ENCODE measurements at places on chromosomes 6 and 20.

- DNase-seq, result no peak
Observed at GRCh38 chr20:62266340-62266739, 28.0 kb downstream of the OSBPL2 start.

DNA sequence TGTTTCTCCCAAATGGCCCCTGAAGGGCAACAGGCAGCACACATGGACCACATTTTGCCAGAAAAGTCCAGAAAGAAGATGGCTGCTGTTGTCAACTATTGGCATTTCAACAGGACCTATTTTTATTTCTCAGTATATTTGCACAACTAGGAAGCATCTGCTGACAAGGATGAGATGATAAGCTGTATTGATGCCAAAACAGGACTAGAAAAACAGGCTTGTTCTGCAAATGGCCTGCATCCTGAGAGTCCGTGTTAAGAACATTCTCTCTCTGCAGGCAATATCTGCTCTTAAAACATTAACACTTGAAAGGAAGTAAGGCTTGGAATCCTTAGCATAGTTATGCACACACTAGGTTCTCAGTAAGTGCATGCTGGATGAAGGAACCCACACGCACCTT is 283.7 kb downstream of the ESR1 start:
- no peak for DNase-seq

- no peak for DNase-seq
Observed at GRCh38 chr20:12289465-12289864, 371.8 kb downstream of the BTBD3 start.

DNA sequence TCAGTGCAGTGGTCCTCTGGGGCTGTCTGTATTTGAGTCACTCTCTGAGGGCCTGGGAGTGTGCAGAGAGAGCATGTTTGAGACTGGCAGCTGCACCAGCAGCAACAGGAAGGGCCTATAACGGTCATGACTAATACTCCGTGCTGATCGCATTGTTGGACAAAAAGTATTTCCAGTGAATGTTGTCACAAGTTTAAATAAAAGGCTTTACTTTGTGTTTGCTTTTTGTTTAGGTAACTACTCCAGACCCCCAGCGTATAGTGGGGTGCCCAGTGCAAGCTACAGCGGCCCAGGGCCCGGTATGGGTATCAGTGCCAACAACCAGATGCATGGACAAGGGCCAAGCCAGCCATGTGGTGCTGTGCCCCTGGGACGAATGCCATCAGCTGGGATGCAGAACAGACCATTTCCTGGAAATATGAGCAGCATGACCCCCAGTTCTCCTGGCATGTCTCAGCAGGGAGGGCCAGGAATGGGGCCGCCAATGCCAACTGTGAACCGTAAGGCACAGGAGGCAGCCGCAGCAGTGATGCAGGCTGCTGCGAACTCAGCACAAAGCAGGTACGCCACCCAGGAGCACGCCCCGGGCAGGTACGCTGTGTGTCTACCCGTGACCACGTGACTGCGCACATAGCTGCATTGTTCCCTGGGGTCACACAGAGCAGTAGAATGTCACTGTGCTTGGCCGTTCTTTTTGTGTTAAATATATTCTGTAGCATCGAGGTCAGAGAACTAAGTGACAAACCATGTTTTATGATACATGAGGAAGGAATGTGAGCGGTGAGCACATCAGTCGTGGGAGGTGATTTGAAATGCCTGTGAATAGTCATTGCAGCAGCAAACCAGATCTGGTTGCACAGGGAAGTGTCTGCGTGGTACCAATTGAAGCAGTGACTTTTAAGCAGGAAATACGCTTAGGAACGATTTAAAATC is 174.7 kb downstream of the TMEM242 start:
- DNase-seq, result no peak

GRCh38 chr6:26309731-26310142 is 55.3 kb upstream of the BTN3A2 start:
- DNase-seq, result no peak

DNA sequence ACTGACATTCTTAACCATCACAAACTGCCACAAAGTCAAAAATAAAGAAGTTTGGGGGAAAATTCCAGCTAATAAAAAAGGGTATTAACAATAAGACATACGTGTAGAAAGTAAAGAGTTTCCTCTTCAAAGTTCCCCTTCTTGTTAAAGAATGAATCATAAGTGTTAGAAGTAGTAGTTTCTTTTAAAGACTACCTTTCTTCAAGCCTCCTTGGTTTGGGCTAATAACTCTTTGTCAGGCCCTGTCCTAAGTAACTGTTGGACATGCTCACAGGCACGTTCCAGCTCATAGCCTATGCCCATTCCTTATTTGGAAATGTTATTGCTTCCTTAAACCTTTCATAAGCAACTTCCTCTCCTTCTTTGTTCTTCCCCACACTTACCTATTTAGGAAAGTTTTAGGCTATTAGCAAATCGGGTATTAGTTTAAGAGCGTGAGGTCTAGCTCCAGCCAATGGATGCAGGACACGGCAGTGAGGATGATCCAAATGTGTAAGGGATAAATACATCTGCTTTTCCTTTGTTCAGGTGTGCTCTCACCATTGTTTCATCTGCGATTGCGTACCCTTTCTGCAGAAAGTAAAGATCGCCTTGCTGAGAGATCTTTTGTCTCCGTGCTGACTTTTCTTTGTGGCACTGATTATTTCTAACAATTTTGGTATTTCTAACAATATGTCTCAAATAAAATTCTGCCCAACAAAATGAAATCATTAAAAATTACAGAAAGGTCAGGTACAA is 64.9 kb downstream of the CHD6 start:
- no peak for DNase-seq

DNA sequence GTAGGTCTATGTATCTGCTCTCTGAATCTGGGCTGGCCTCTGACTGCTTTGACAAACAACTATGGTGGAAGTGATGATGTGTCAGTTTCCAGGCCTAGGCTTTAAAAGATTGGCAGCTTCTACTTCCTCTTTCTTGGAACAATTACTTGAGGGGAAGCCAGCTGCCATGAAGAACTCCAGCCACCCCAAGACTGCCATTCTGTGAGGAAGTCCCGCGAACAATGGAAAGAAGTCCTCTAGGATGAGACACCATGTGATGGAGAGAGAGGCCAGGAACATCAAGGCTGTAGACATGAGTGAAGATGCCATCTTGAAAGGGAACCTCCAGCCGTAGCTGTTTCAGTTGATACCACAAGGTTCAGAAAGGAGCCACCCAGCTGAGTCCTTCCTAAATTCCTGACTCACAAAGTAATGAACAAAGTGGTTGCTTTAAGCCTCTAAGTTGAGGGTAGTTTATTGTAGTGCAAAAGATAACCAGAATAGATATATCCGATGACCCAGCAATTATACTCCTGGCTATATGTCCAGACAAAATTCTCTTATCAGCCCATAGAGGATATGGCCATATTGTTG is 15.3 kb upstream of the TCF15 start:
- DNase-seq, result no peak
